Stimulated activated CD4-positive, alpha-beta T cell treated with anti-CD3 and anti-CD28 coated beads, Interleukin-12 subunit alpha, Interleukin-12 subunit beta, amount 100 ng/mL, for 48 hours (primary cell): ENCODE measurements at places on chromosomes 16 and 17.

GRCh38 chr17:7846063-7846735, 8.7 kb upstream of the TMEM88 start:
- no peak for DNase-seq

DNA sequence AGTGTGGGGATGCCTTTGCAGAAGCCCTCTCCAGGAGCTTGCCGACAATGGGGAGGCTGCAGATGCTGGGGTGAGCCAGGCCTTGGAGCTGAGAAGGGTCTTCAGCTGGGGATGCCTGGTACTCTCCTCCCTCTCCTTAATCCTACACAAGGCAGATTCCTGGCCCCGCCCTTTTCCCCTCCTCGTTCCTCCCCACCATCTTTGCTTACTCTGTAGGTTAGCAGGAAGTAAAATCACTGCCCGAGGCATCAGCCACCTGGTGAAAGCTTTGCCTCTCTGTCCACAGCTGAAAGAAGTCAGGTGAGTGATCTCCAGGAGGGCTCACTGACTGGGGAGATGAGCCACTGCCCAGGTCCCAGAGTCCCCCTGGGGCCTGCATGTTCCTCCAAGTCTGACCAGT, 38.7 kb downstream of the NLRC5 start:
- DNase-seq: no peak

- no peak for DNase-seq
Measured at GRCh38 chr16:67654403-67654911, 5.6 kb downstream of the ACD start.

DNA sequence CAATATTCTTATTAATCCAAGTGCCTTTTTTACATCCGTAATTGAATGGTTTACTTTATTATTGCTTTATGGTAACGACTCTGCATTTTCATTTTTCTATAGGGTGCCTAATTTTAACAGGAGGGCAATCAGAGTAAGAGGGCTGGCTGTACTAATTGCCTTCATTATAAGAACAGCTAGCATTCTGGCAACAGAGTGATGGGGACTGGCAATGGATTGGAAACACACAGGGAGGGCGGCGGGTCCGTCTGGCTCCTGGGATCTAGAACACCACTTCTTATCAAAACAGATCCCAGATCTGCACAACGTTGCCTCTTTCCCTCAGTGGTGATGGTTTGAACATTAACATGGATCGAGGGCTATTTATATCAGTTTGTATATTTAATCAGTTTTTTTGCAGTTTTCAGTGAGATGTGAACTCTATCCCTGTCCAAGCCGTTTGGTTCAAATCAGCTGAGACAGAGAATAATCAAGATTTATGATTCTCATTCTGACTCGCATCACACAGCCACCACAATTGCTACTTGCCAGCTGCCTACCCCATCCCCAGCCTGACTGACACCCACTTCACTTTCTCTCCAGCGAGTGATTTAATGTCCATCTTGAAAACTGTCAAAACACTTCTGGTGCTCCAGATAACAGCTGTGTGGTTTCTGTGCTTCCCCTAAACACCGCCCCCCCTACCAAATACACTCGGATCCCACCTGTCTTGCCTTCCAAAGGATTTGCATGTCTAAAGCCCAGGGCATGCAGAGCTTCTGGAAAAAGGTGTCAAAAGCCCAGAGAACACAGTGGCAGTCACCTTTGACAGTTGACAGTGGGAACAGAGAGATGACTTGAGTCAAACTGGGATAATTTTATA, 327.9 kb downstream of the HS3ST4 start:
- no peak for DNase-seq

DNA sequence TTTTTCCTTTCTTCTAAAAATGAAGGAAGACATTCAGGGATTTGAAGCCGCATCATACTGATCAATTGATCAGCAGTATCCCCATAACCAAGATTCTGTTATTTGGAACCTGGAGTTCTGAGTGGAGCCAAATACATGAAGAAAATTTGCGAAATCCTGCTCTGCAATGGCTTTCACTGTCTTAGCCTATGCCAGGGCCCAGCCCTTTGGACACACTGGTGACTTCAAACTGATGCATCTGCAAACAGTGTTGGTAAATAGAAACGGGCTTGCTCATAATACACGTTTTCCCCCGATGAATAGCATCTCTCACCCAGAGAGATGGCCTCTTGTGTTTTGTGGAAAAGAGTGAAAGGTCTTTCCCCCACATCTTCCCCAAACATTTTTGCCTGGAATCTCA, 87.6 kb upstream of the TOX3 start:
- DNase-seq: no peak

- DNase-seq: no peak
Measured at GRCh38 chr16:5205361-5206040, 107.9 kb upstream of the EEF2KMT start.

GRCh38 chr16:12403746-12404658, 399.7 kb downstream of the CPPED1 start:
- DNase-seq: no peak

DNA sequence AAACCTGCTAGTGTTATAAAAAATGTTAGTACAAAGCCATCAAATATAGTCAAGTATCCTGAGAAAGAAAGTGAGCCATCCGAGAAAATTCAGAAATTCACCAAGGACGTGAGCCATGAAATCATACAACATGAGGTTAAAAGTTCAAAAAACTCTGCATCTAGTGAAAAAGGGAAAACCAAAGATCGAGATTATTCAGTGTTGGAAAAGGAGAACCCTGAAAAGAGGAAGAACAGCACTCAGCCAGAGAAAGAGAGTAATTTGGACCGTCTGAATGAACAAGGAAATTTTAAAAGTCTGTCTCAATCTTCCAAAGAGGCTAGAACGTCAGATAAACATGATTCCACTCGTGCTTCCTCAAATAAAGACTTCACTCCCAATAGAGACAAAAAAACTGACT, 31.7 kb downstream of the RBBP6 start:
- DNase-seq: no peak

- no peak for DNase-seq
Measured at GRCh38 chr17:35170968-35171771, 23.0 kb downstream of the SLC35G3 start.
